ENCODE measurements at places on chromosomes 3 and 15.

DNA sequence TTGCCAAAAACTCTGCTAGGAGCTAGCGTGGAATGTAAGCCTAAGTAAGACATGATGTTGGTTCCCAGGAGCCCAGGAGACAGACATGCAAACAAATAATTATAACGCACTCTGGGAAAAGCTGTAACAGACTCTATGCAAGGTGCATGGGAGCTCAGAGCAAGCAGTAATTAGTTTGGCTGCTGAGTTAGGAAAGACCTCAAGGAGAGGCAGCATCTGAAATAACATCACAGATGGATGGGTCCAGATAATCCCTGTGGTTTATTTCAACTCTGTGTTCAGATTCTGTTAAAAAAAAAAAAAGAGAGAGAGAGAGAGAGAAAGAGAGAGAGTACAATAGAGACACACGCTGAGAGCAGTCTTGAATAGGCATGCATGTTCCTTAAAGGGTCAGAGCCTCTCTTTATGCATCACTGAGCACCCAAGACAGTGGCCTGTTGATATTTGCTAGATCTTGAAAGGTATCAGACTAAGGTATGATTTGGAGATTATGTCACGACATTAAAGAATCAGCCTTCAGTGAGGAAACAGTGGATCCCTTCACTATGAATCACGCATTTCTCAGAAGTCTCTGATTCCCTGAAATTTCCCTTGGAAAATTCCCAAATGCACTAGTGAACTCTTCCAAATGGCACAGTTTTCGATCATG is 124.4 kb upstream of the LIPC start:
- DNase-seq = no peak

GRCh38 chr3:55880357-55880756 is 393.3 kb upstream of the WNT5A start:
- DNase-seq = no peak

- no peak for DNase-seq
These were observed 116.9 kb downstream of the DCLK3 start for GRCh38 chr3:36647423-36647853.

DNA sequence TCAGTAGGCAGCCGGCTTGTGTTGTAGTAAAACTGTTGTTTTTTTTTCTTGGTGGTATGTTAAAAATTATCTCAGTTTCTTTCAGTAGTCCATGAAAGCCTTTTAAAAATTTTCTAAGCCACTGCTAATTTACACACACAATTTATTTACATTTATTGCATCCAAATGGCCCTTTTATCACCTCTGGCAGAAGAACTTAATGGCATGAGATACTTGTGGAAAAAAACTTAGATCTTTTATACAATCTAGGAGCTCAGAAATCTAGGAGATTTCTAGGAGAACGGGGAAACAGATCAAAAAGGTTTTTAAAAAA is 1.4 kb downstream of the PPP2R3A start:
- DNase-seq = no peak

DNA sequence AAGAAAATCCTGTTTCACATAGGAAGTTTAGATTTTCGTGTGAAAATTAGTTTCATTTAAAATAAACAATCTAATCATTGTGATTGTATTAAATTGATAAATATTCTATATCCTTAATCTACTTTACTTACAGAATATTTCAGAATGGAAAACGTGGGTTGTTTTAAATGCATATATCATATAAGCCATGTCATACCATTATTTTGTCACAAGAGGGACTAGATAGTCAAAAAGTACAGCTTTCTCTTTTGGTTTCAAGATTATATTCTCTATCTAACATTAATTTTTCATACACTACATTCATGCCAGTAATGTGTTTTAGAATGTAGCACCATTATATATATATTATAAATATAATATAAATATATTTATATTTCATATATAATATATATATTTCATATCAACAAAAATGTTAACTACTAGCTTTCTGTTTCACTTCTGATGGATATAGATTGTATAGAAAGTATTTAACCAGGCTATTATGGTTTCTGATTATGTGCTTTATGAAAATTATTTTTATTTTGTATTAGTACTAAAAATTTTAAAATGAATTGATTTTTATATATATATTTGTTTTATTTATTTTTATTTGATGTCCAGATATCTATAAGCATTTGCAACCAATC is 45.3 kb downstream of the OSTN start:
- DNase-seq = no peak

DNA sequence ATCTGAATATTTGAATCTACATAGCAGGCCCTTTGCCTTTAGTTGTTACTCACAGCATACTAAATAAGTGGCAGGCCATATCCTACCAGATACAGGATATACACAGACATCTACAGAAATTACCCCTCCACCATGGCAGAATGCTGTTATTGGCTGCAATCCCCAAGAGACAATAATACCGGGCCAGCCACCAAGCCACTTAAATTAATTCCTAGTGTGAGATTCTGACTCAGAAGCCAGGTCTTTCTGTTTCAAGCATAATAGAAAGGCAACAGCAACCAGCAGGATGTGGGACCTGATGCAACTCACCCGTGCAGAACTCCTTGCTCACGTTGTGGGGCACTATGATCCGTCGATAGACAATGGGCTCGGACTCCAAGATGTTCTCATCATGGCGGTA is 39.8 kb downstream of the CLK3 start:
- no peak for DNase-seq

- DNase-seq = no peak
These were observed 37.7 kb upstream of the HES1 start for GRCh38 chr3:194098081-194098842.

DNA sequence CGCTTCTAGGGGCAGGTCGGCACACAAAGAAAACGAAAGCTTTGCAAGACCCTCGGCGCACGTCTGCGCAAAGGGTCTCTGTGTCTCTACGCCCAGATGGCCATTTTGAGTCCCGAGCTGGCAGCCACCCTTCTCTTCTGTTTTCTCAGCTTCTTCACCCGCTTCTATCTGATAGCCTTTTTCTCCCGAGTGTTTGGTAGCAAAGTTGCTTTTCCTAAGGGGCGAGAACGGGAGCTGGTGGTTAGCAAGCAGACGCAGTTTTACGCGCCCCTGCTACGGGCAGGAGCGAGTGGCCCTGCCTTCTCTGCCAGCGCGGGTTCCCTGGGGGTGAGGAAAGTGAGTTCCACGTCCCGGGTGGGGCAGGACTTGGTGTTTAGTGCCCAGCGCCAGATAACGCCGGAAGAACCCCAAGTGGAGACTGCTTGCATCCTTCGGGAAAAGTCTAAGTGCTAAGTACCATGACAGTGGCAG is 2.9 kb upstream of the MKRN2 start:
- no peak for DNase-seq

DNA sequence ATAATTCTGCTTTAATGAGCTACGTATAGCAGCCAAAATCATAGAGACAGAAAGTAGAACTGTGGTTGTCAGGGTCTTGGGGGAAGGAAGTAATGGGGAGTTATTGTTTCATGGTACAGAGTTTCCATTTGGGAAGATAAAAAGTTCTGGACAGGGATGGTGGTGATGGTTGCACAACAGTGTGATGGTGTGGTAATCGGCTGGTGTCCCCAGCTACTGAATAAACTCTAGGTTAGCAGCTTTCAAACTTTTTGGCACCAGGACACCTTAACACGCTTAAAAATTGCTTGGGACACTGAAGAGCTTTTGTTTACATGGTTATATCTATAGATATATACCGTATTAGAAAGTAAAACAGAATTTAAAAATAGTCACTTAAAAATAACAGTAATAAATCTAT is 166.0 kb downstream of the NEK11 start:
- no peak for DNase-seq

DNA sequence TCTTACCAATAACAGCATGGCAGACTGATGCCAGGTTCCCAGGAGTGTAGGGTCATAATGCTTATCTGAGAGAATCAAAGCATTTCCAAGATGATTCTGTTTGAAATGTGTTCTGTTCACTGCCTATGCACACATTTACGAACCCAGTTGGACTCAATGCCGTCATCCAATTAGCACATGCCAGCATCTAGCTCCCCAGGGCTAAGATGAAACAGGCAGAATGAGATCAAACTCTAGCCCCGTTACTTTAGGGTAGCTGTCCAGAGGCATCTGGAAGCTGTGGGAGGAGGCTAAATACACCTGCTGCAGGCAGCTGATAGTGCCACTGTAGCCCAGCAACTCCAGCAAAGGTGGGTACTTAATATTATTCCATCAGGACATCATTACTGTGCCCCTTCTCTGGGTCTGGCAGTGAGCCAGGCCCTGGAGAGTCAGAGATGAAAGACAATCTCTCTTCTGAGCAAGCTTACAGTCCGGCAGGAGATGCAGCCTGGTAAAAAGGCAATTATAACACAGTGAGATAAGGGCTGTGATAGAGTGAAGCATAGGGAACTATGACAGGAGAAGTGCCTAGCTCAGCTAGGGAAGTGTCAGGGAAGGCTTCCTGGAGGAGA is 156.4 kb upstream of the PPP2R3A start:
- no peak for DNase-seq

- no peak for DNase-seq
These were observed 74.6 kb downstream of the ARHGEF26 start for GRCh38 chr3:154195620-154196356.

- no peak for DNase-seq
These were observed 34.8 kb downstream of the MCF2L2 start for GRCh38 chr3:183393625-183394024.

- DNase-seq = no peak
These were observed 33.9 kb downstream of the RNU5B-1 start for GRCh38 chr15:65338366-65338765.

GRCh38 chr15:58438956-58439355 is 7.2 kb downstream of the LIPC start:
- DNase-seq = no peak

DNA sequence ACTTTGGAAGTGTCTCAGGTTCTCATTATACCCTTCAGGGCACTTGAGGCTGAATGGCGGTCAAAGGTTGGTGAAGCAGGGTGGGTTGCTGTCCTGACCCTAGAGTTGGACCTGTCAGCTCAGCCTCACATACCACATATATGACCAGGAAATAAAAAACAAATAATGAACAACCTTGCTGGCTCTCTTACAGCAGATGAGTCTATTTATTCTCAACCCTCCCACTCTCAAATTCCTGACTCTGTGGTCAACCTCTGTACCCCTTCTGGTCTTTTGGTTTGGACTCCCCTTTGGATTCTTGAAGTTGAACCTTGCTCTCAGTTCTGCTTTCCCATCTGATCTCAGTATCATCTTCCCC is 16.9 kb downstream of the PPP2R3A start:
- no peak for DNase-seq

DNA sequence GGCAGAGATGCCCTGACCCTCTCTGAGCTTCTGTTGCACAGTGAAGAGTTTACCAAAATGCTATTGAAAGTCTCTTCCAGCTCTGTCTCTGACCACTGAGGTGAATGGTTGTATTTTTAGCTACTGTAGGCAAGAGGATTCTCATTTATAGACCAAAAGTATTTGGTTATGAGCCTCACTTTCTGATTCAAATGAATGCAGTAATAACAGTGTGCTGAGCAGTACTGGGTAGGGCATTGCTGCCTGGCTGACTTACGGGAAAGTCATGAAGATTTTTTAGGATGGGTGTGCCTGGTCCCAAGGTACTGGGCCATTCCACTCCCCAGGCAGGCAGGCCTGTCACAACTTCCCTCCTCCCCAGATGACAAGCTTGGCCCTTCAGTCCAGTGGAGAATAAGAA is 15.5 kb downstream of the PLA1A start:
- DNase-seq = no peak

DNA sequence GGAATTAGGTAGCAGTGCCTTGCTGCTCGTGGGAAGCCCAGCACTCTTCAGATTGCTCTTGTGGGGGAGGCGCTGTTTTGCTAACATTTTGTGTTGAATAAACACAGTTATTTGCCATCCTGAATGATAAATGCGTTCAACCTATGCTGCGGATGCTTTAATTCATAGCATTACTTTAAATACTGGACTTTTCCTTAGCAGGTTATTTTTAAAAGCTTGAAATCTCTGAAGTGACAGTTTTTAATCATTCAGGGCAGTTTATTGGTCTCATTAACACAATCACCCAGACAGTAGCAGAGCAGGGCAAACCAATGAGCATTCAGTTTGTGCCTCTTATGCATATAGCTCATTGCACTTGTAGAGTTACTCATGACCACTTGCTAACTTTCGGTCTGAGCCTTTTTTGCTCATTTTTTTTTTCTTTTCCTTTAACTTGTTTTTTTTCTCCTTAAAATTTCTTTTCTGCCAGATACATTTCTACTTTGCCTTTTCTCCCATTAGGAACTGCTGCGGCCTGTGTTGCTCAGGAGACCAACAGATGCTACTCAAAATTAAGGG is 5.2 kb downstream of the CACNA2D3 start:
- no peak for DNase-seq

DNA sequence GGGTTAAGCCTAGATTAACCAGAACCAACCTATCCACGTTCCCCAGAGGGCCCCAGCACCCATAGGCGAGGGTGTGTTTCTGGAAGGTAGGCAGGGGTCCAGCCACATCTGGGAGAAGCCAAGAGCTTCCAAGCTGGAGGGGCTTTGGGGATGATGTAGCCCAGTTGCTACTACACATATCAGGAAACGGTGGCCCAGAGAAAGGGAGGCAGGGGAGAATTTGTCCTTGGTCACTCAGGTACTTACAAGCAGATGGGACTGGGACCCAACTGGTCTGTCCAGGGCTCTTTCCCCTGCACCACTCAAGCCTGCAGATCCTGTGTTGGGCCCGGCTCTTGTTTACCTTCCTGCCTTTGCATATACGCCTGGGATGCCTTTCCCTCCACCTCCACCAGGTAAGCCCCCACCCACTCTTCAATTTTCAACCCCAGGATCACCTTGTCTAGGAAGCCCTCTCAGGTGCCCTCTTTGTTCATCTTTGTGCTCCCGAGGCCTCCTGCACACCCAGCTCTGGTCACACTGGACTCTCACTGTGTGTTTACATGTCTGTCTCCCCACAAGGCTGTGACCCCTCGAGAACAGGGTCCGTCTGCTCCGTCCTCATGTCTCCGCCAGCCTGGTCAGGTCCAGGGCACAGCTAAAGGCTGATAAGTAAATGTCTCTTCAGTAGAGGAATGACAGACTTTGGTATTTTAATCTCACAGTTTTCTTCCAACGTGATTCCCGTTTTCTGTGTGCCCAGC is 204.4 kb upstream of the LINGO1 start:
- DNase-seq = no peak

DNA sequence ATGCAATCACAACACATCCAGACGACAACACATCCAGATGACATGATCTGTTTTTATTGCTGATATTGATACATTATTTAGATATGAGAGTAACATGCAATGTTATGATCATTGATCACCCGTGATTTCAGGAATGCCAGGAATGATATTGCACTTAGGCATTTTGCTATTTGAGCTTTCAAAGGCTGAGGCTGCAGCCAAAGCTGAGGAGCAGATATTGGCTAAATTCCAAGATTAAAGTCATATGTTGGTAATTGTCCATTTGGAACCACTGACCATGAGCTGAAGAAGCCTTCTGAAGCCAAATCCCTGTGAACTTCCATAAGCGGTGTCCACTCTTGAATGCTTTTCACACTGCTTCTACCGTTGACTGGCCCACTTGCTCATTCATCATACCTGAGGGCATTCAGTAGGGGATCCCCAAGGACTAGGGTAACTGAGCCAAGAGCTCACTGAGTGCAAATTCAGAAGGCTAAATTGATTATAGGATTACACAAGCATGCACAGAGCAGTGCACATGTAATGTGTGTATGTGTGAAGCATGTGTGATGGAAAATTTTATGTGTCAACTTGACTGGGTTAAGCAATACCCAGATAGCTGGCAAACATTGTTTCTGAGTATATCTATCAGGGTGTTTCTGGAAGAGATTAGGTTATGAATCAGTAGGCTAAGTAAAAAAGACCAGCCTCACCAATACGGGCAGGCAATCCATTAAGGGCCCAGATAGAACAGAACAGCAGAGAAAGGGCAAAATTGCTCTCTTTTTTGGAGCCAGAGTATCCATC is 92.1 kb upstream of the PLAAT1 start:
- no peak for DNase-seq

- no peak for DNase-seq
These were observed at the start of gene AMT for GRCh38 chr3:49422379-49423248. Gene AMT (minus strand): TSS chr3:49422473. CDS start chr3:49422450, 23 bp downstream.

Data from stimulated activated CD4-positive, alpha-beta T cell treated with anti-CD3 and anti-CD28 coated beads, Interleukin-1b, Interleukin-23, amount 100 ng/mL, for 1 hour (primary cell).